HFF-Myc (cell line): ENCODE measurements at places on chromosomes 5 and 9.
A peak's percentile ranks its signal among the peaks of the same experiment; 100 is the strongest.

DNA sequence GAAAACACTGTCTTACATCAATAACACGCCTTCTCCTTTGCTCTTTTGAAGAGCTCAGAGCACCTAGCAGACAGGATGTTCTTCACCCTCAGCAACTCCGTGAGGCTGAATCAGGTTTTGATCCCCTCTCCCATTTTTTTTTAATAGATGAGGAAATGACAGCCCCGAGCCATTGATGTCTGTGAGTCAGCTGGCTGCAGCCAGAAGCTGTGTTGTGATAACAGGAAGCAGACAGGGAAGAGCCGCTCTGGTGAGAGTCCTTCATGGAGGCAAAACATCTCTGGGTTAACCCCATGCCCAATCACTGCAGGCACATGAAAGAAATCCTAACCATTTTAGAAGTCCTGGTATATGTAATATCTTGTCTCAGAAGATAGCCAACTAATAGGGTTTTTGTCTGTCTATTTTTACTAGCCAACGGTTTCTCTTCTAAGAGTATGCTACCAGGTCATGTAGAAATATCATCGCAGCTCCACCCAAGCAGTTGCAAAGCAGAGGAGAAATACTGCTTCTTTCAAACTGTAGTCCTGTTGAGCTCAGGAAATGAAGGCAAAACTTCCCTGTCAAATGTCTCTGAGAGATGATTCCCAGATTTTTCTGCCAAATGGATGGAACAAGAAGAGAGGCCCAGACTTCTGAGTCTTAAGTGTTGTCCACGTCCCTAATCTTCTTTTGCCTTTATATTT lies 568.9 kb downstream of the CCDC171 start:
- DNase-seq, result no peak

DNA sequence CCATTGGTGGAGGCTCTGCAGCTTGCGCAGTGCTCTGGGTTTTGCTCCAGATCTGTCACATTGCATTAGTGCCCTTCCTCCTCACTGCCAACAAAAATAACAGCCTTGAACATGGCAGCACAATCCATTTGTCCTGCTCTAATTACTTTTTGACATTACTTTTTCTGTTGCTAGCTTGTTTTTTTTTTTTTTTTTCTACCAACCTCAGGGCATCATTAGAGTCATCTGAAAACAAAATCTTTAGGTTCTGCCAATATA lies 117.5 kb upstream of the NR5A1 start:
- DNase-seq, result no peak

DNA sequence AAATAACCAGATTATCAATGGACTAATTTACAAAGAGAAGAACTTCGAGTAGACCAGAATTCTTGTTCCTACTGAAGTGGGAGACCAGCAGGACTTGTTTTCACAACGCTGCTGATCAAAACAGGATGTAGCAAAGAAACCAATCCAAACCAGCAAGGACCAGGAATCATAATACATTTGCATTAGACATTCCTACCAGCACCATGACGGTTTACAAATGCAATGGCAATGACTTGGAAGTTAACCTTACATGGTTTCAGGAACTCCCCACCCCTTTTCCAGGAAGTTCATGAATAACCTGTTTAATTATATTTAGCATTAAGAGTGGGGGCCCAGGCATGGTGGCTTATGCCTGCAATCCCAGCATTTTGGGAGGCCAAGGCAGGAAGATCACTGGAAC lies 100.0 kb downstream of the LPAR1 start:
- DNase-seq, result no peak

DNA sequence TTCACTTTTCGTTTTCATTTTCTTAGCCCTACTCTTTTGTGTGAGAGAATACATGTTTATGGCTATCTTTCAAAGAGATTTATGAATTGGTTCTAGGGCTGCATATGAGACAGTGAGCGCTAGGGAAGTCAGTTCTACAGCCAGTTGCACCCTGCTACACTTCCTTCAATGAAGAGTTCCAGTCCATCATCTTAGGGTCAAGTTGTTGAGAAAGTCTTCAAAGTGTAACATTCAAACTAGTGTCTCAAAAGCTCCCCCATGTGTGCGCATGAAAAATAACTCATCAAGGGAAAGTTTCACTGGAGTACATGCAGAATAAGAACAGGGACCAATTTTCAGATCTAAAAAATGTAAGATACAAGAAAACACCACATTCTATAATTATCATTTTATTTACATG lies 317.2 kb downstream of the DEPDC1B start:
- peak; percentile 32 for DNase-seq

- no peak for DNase-seq
Observed at GRCh38 chr9:110308633-110309038, 29.0 kb downstream of the TXNDC8 start.

- DNase-seq, result no peak
Observed at GRCh38 chr5:92494508-92494907, 1086.5 kb downstream of the NR2F1-AS1 start.

GRCh38 chr9:125687163-125687863 lies 19.7 kb downstream of the MAPKAP1 start:
- no peak for DNase-seq

DNA sequence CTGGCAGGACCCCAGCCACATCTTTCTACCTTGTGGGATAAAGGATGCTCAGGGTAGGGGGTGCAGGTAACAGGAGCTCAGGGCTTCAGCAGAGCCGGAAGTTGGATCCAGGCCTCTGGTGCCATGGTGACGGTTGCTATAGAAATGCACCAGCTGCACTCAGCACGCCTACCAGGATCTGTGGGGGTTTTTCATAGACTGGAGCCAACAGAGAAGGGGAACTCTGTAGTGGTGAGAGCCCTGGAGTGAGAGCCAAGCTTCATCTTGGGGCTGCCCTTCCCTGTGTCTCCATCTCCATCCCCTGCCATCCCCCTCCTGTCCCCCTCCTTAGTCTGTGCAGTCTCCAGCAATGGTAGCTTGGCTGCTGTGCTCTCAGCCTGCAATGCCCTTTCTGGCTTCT lies 27.5 kb upstream of the BOD1 start:
- DNase-seq, result no peak

- no peak for DNase-seq
Observed at GRCh38 chr5:176636426-176636825, 6.0 kb downstream of the EIF4E1B start.

DNA sequence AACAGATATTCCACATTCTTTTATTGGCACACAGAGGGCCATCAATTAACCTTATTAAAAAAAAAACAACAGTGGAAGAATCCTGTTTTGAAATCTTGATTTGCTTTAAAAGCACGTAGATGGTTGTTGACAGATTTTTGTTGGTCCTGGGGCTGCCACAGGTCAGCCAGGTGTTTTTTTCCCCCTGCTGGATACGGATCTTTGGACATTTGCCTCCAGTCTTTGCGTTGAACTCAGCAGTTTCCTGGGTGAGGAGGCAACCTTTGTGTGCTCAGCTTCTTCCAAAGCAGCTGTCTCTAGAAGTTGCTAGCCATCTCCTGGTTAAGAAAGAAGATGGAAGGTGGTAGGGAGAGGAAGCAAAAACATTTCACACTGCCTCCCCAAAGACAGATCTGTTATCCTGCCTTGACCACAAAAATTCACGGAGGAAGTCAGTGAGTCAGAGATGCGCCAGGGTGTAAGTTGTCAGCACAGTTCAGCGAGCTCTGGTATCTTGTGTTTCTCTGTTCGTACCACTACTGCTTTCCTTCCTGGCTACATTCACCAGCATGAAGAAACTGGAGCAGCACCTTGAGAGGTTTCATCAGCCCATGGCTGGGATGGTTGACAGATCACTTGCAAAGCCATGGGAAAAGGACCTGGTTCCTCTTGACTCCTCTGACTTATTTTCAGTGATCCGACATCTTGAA lies 207.3 kb downstream of the ARHGAP26 start:
- DNase-seq, result peak; percentile 85
